ENCODE measurements at places on chromosomes 6 and 20. TPM values are rescaled to one million over a fixed set of nuclear protein-coding genes. Genes with fewer than 3 reads are reported as not detected.

TINAG gene
- total RNA-seq: not detected

SLC17A1 gene
- not detected for total RNA-seq

HLA-G gene
- total RNA-seq: 1.8 TPM

FLRT3 gene
- 35.9 TPM for total RNA-seq

PDE7B gene
- total RNA-seq: under 0.01 TPM

NFKBIL1 gene
- 37.8 TPM for total RNA-seq

TMEM170B gene
- total RNA-seq: 0.22 TPM

PREX1 gene
- total RNA-seq: under 0.01 TPM
